ENCODE measurements at places on chromosomes 7 and 10. TPM values are rescaled to one million over a fixed set of nuclear protein-coding genes. Genes with fewer than 3 reads are reported as not detected.

GRCh38 chr10:48819783-48820182 is 119.9 kb downstream of the LRRC18 start:
- no peak overlapping the region for H3K27ac ChIP-seq
- H3K27me3 ChIP-seq, result no peaks in the 10 kb centered on the region
- no peak overlapping the region for H3K4me3 ChIP-seq
- H3K36me3 ChIP-seq, result no peaks in the 10 kb centered on the region
- H3K4me1 ChIP-seq, result no peaks in the 10 kb centered on the region
- no peak for DNase-seq

C7orf57 gene
- total RNA-seq, result 2.8 TPM

GBX1 gene
- 2.9 TPM for total RNA-seq

DNA sequence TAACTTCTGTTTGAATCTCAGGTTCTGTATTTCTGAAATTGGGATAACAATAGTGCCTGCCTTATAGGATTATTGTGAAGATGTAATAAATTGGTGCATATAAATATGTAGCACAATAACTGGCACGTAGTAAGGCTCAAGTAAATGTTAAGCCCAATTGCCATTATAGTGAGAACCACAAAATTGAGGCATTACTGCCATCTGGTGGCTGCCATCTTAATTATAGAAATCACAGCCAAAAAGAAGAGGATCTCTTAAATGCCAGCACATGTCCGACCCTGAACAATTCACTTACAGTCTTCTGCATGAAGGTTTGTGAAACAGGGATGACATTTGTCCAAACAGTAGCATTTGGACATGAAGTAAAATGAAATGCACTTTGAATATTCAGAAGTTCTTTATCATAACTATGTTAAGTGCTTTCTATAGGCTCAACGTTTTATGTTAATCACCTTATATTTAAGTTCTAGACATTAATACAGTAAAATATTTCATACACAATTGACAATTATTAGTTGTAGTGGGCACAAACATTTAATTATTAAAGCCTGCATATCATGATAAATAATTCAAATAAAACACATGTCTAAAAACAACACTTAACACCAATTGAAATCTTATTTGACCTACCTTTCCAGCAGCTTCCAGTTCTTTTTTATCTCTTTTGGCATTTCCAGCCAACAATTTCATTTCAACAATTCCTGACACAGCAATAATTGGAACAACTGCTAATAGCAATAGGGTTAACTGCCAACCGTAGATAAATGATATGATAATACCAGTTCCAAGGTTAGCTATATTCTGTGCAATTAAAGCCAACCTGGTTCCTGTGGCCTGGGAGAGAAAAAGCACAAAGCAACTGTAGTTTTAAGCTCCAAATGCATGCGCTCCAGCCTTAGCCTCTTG is 58.5 kb downstream of the ABCB4 start:
- DNase-seq, result peak; percentile 84
- H3K36me3 ChIP-seq, result no peaks in the 10 kb centered on the region
- no peaks in the 10 kb centered on the region for H3K4me1 ChIP-seq
- H3K27me3 ChIP-seq, result no peaks in the 10 kb centered on the region
- H3K27ac ChIP-seq, result no peak overlapping the region

DNA sequence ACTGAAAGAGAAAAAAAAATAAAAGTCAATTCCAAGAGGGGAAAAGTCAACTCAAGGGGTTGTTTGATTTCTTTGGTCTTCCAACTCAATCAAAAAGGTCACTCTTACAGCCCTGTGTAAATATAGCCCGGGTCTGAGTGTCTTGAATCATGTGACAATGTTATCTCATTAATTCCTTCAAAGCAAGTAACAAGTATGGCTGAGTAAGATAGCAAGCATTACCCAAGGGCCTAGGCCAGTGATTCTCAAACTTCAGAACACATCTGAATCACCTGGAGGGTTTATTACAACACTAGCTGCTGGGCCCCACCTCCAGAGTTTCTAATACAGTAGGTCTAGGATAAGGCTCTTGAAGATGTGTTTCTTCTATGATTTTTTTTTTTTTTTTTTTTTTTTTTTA is 125.0 kb downstream of the PRLHR start:
- DNase-seq, result no peak
- H3K4me1 ChIP-seq, result no peaks in the 10 kb centered on the region
- H3K27me3 ChIP-seq, result no peaks in the 10 kb centered on the region
- no peak overlapping the region for H3K27ac ChIP-seq
- no peak overlapping the region for H3K4me3 ChIP-seq

TDRD1 gene
- 25.7 TPM for total RNA-seq

PYROXD2 gene
- total RNA-seq, result 20.2 TPM

GRCh38 chr10:13712837-13713581 is 126.2 kb downstream of the PRPF18 start:
- no peaks in the 10 kb centered on the region for H3K27me3 ChIP-seq
- no peaks in the 10 kb centered on the region for H3K36me3 ChIP-seq
- H3K4me1 ChIP-seq, result peaks cover 5% of the 10 kb centered on the region

AGR3 gene
- total RNA-seq, result not detected

DNA sequence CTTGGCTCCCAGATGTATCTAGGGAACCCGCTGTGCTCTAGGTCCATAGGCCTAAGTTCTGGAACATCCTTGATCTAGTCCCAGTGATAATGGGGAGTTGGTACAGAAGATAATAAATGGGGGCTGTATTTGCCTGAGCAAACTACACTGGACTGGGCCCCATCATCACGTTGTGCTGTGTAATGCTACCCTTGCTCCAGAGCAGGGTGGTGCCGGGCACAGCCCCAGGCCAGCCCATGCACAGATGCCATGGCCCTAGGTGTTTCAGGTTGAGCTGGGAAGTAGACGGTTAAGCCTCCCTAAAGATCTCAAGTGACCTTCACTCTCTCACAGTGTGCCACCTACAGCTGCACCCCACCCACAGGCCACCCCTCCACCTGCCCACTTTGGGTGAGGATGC is 53.2 kb downstream of the STRA8 start:
- peaks cover 8% of the 10 kb centered on the region for H3K4me1 ChIP-seq
- H3K36me3 ChIP-seq, result no peaks in the 10 kb centered on the region
- H3K27ac ChIP-seq, result no peak overlapping the region
- H3K27me3 ChIP-seq, result no peaks in the 10 kb centered on the region
- no peak for DNase-seq
- H3K4me3 ChIP-seq, result no peak overlapping the region

LRMDA gene
- total RNA-seq, result 7.6 TPM

INA gene
- 5.2 TPM for total RNA-seq

DNA sequence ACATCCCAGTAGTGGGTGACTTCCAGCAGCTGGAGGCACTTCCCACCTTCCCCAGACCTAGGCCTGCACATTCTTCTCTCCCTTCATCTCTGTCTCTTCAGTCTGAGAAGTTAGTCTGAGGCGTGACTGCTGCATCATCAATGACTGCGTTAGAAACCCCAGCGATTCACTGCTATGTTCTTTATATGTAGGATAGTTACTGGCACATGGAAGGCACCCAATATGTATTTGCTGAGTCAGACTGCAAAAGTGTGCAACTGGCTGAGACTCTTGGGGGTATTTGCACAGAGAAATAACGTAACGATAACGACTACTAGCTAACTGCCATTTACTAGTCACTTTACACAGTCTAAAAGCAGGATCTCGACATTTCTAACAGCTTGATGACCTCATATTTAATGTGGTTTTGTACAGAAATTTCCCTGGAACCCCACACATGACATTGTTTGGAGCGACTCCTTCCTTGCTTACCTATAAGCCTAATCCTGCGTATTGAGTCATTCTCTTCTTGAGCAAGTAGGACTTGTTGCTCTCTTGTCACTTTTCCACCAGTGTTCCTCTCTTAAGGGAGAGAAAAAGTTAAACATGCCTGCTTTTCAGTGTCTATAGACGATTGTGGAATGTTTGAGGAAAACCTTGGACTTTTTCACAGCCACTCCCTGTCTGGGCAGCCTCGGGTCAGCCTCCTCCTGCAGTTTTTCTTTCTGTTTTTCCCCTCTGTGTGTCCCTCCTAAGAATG is 45.5 kb downstream of the THNSL1 start:
- no peaks in the 10 kb centered on the region for H3K27me3 ChIP-seq
- no peak overlapping the region for H3K27ac ChIP-seq
- H3K4me1 ChIP-seq, result no peaks in the 10 kb centered on the region
- no peaks in the 10 kb centered on the region for H3K36me3 ChIP-seq
- no peak for DNase-seq

GRCh38 chr7:133434246-133434865 is 181.5 kb downstream of the EXOC4 start:
- H3K36me3 ChIP-seq, result no peaks in the 10 kb centered on the region
- no peak for DNase-seq
- no peaks in the 10 kb centered on the region for H3K4me1 ChIP-seq

CCDC3 gene
- 33.3 TPM for total RNA-seq

GRCh38 chr10:76491216-76491615 is 1059.8 kb downstream of the LRMDA start:
- DNase-seq, result no peak
- no peak overlapping the region for H3K4me3 ChIP-seq
- no peak overlapping the region for H3K27ac ChIP-seq
- H3K36me3 ChIP-seq, result no peaks in the 10 kb centered on the region
- H3K27me3 ChIP-seq, result no peaks in the 10 kb centered on the region

- no peaks in the 10 kb centered on the region for H3K4me1 ChIP-seq
- H3K27me3 ChIP-seq, result no peaks in the 10 kb centered on the region
- H3K36me3 ChIP-seq, result no peaks in the 10 kb centered on the region
- DNase-seq, result no peak
- no peak overlapping the region for H3K4me3 ChIP-seq
These were observed 10.0 kb downstream of the DNAJC1 start for GRCh38 chr10:21993360-21994001.

GRCh38 chr10:133258066-133258817 is 18.4 kb downstream of the ADAM8 start:
- H3K4me1 ChIP-seq, result peaks cover 46% of the 10 kb centered on the region
- peak overlapping the region; percentile 44 for H3K27ac ChIP-seq
- no peaks in the 10 kb centered on the region for H3K36me3 ChIP-seq
- H3K27me3 ChIP-seq, result no peaks in the 10 kb centered on the region
- H3K4me3 ChIP-seq, result no peak overlapping the region
- DNase-seq, result no peak

DNA sequence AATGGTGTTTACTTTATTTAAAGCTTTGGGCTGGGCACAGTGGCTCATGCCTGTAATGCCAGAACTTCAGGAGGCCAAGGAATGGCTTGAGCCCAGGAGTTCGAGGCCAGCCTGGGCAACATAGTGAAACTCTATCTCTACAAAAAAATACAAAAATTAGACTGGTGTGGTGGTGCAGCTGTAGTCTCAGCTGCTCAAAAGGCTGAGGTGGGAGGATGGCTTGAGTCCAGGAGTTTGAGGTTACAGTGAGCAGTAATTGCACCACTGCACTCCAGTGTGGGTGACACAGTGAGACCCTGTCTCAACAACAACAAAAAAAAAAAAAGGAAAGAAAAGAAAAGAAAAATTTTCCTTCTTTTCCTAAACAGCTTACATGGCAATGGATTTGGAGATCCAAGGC is 22.0 kb downstream of the SLC16A9 start:
- H3K27me3 ChIP-seq, result no peaks in the 10 kb centered on the region
- DNase-seq, result no peak
- H3K36me3 ChIP-seq, result no peaks in the 10 kb centered on the region
- no peak overlapping the region for H3K4me3 ChIP-seq

DNA sequence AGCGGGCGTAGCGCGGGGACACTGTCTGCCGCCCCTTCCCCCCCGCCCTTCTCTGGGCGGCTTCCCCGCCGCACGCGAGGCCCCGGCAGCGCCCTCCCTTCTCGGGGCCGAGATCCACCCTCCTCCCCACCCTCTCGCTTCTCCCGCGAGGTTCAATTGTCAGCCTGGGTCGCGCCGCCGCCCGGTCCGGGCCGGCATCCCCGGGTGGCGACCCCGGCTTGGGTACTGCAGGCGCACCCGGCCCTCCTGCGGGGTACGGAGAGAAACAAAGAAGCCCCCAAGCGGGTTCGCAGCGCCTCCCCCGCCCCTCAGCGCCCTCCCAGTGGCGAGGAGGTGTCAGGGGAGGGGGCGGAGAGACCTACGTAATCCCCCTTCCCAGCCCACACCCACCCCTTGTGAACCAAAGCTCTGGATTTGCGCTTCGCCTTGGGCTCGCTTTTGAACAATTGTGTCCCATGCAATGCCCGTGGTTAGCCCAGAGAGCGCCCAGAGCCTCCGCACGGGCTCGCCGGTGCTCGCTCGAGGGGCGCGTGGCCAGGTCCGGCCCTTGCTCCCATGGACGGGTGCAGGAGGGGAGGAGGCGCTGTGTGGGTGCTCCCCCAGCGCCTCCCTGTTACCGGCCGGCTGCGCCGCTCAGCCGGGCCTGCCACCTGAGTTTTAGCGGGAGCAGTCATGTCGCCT is 634 bp downstream of the HECW1 start:
- no peaks in the 10 kb centered on the region for H3K36me3 ChIP-seq
- H3K27me3 ChIP-seq, result peaks cover 3% of the 10 kb centered on the region
- DNase-seq, result peak; percentile 20
- H3K27ac ChIP-seq, result no peak overlapping the region
- peak overlapping the region; percentile 18 for H3K4me3 ChIP-seq

DNA sequence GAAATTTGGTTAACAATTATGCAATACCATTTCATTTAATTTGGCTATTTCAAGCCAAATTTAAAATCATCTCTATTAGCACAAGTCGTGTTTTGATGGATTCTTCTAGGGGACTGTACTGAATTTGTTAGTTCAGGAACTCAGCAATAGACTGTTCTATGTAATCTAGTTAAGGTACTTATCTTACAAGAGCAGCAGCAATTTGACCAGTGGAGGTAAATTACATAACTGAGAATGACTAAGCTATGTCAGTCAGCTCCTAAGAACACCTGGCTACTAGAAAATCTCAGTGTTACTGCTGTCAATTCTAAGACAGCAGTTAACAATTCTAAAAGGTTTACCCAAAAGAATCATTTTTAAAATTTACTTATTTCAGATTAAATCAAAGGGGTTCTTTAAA is 513.9 kb upstream of the ZWINT start:
- H3K36me3 ChIP-seq, result no peaks in the 10 kb centered on the region
- H3K4me3 ChIP-seq, result no peak overlapping the region
- H3K4me1 ChIP-seq, result no peaks in the 10 kb centered on the region
- no peaks in the 10 kb centered on the region for H3K27me3 ChIP-seq

ASB15 gene
- total RNA-seq, result 2.4 TPM

GRCh38 chr10:128047991-128048818 is 78.0 kb downstream of the MKI67 start:
- H3K27me3 ChIP-seq, result no peaks in the 10 kb centered on the region
- peak overlapping the region; percentile 55 for H3K27ac ChIP-seq
- H3K36me3 ChIP-seq, result no peaks in the 10 kb centered on the region
- peak; percentile 36 for DNase-seq
- H3K4me3 ChIP-seq, result peak overlapping the region; percentile 2

DNA sequence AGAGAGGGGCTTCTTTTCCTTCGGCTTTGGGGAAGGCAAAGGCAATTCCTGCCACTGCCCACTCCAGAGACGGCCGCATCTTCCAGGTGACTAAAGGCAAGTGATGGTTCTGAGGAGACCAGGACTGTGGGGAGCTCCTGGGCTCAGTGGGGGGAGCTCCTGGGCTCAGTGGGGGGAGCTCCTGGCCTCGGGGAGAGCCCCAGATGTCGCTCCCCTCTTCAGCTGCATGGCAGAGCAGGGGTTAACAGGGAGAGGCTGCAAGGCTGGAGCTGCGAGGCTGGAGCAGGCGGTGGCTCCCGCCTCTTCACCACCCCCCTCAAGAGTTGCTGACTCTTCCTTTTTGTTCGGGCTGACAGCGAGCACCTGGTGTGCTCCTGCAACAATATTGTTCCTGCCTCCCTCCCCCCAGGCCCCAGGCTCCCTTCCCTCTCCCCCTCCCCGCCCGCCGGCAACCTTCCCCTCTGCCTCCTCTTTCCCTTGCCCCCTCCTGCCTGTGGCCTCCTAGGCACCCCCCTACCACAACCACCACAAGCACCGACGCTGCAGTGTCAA is 56.3 kb upstream of the LBX1 start:
- no peak overlapping the region for H3K4me3 ChIP-seq
- H3K27me3 ChIP-seq, result no peaks in the 10 kb centered on the region
- no peaks in the 10 kb centered on the region for H3K36me3 ChIP-seq
- DNase-seq, result no peak
- H3K27ac ChIP-seq, result no peak overlapping the region
- peaks cover 12% of the 10 kb centered on the region for H3K4me1 ChIP-seq

All from testis (tissue), 5 donors.